ENCODE measurements at places on chromosomes 13 and 19. TPM values are rescaled to one million over a fixed set of nuclear protein-coding genes. Genes with fewer than 3 reads are reported as not detected.

DNA sequence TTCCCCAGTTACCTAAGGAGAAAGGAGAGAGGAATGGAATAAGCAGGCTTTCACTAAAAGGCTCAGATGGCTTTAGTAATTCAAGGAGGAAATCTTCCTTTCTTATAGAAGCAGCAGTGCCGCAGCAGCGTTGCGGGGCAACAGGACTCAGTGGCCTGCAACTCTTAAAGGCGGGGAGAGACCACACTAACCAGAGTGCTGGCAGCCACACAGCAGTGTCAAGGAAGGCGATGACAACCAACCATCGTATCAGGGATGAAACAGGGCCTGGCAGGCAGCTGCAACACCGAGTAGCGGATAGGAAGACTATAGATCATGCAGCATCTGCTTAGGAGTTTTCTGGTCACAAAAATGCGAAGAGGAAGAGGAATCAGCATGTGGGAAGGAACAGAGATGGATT lies 106.0 kb downstream of the ERCC5 start:
- no peak for DNase-seq

Gene FBXW9
- 13.1 TPM for total RNA-seq

DNA sequence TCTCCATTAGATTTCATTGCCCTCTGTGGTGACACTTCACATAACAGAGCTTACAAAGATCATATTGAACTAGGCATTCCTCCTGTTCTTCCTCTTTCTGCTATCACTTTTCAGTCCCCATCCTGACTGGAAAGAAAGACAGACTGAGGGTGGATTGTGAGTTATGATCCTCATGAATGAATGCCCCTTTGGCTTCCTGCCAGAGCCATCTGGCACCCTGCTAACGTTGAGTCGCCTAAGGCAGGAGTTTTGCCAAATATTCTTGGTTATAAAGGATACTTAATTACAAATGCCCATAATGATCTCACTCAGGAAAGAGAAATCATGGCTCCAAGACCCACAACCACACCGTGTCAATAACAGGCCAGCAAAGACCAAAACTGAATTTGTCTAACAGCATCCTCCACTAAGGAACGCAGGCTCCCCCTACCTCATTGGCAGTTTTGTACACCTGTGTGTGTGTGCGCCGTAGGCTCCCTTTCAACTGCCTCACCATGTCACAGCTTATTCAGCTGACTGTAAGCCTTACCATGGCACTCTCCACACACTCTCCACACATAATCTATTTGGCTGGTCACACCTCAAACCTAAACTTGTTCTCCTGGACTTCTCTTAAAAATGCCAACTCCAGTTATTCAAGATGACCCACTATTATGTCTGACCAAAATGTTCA lies 15.5 kb downstream of the ZNF211 start:
- DNase-seq: no peak

Gene TPP2
- 78.4 TPM for total RNA-seq

DNA sequence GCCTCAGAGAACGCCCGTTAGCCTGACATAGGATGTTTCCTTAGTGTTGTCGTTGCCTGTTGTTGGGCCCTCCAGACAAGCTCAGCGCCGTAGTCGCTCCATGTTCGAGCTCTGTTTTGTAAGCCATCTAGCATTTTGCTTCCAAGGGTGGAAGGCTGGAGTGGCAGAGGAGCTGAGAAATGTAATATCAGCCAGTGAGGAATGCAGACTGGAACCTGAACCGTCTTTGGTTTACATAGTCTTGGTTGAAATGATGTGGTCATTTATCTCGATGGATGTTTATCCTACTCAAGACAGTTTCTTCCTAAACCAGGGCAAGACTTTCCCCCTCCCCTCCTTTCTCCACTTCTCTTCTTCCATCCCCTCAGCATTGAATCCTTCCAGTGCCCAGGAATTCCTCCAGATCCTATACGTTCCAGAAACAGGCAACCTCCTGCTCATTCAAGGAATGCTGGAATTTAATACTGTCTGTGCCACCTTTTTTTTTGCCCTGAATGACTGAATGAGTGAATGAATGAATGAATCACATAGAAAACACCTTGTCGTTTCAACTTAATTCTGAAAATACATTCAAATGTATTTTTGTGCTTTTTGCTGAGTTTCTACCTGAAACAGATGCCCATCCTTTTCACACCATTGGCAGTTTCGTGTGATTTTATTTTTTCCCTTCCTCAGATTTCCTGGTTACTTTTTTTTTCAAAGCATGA lies 109.5 kb upstream of the MBNL2 start:
- DNase-seq: no peak

Gene EXOSC5
- 44.6 TPM for total RNA-seq

DNA sequence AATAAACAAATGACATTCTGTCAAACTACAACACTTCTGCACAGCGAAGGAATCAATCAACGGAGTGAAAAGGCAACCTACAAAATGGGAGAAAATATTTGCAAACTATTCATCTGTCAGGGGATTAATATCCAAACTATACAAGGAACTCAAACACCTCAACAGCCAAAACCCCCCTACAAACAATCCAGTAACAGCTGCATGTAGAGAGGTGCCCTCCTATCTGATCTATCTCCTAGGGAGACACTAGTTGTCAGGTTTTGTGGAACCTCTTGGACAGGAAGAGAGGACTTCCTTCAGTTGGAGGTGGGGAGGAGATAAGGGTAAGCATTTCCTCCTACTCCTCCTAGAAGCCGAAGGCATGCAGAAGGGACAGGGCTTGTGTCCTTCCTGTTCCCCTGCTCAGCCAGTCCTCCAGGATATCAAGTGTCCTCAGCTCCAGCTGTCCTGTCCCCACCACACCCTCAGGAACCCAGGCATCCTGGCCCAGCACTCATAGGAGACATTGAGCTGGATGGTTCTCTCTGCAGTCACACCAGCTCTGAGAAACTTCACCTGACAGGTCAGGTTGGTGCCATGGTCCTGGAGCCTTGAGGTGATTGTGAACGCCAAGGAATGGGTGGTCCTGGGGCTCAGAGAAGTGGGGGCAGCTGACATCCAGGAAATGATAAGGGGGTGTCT lies 9.8 kb upstream of the SIGLEC8 start:
- DNase-seq: no peak

Gene METTL21C
- not detected for total RNA-seq

Gene STK24
- 129 TPM for total RNA-seq

- DNase-seq: no peak
These were observed 24.5 kb upstream of the ZNF83 start for GRCh38 chr19:52662631-52663030.

GRCh38 chr13:73832128-73832588 lies 302.0 kb downstream of the KLF12 start:
- no peak for DNase-seq

Gene ZNF550
- total RNA-seq: 10.9 TPM

GRCh38 chr13:90217275-90217674 lies 1130.2 kb upstream of the MIR17HG start:
- no peak for DNase-seq

- no peak for DNase-seq
These were observed 187.5 kb upstream of the GPC6 start for GRCh38 chr13:93039131-93039530.

Gene SERTAD1
- 10.0 TPM for total RNA-seq

Gene NTN5
- 0.24 TPM for total RNA-seq

DNA sequence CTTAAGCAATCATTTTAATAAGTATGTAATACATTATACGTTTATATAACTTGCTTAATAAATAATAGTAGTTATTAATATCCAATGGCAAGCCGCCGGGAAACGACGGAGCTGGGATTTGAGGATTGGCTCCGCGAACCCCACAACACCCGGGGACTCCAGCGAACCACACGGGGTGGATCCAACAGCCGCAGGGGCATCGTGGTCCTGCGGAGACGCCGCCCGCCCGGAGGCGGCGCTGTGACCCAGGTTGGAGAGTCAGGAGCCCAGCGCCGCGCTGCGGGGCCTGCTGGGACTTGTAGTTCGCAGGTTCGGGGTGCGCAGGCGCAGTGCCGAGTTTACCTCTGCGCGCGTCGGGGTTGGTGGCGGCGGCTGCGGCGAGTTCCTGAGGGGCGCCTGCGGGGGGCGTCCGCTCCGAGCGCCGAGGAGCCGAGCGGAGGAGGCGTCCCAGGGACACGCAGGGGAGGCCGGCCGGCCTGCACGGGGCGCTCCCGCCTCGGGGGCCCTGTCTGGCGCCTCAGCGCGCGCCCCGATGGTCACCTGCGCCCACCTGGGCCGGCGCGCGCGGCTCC lies at the start of gene ZNF554:
Gene ZNF554, plus strand, starts transcription at position 329 of the 572 bp plus-strand sequence. Its CDS starts 204 bp downstream, at position 533.
- DNase-seq: peak; percentile 99

GRCh38 chr13:30882026-30882850 lies 23.8 kb upstream of the MEDAG start:
- DNase-seq: no peak

- peak; percentile 6 for DNase-seq
These were observed at the start of gene EDNRB for GRCh38 chr13:77918391-77919245. Gene EDNRB, minus strand, starts transcription at chr13:77918831. Its CDS starts 258 bp downstream, at chr13:77918573.

GRCh38 chr19:17680230-17680722 lies 7.9 kb downstream of the UNC13A start:
- peak; percentile 56 for DNase-seq

DNA sequence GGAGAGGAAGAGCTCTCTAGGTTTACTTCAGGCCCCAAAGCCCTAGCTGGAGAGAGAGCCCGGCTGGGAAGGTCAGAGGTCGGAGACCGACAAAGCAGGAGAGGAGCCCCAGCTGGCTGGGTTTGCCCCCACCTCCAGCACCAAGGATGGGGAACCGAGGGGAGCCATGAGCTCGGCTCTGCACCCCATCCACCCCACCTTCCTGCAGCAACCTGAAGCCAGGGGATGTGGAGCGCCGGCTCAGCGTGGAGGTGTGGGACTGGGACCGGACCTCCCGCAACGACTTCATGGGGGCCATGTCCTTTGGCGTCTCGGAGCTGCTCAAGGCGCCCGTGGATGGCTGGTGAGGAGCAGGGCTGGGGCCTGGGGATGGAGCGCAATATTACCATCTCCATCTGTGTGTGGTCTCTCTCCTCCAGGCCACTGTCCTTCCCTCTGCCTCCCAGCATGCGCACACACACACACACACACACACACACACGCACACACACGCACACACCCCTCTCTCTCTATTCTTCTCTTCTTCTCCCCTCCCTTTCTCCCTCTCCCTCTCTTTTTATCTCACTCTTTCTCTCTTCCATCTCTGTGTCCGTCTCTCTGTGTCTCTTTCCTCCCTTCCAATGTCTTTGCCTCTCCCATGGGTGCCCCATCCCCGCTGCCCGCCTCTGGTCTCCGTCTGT lies 10.4 kb downstream of the PRKCG start:
- DNase-seq: no peak

GRCh38 chr13:103134271-103134670 lies 68.1 kb upstream of the SLC10A2 start:
- DNase-seq: no peak

- DNase-seq: no peak
These were observed 920 bp upstream of the TIMM13 start for GRCh38 chr19:2428321-2428690.

GRCh38 chr13:19910336-19911072 lies 47.1 kb upstream of the ZMYM5 start:
- DNase-seq: no peak

Gene ZNF99
- not detected for total RNA-seq

Gene ZNF223
- total RNA-seq: 1.4 TPM

Gene FPR1
- not detected for total RNA-seq

DNA sequence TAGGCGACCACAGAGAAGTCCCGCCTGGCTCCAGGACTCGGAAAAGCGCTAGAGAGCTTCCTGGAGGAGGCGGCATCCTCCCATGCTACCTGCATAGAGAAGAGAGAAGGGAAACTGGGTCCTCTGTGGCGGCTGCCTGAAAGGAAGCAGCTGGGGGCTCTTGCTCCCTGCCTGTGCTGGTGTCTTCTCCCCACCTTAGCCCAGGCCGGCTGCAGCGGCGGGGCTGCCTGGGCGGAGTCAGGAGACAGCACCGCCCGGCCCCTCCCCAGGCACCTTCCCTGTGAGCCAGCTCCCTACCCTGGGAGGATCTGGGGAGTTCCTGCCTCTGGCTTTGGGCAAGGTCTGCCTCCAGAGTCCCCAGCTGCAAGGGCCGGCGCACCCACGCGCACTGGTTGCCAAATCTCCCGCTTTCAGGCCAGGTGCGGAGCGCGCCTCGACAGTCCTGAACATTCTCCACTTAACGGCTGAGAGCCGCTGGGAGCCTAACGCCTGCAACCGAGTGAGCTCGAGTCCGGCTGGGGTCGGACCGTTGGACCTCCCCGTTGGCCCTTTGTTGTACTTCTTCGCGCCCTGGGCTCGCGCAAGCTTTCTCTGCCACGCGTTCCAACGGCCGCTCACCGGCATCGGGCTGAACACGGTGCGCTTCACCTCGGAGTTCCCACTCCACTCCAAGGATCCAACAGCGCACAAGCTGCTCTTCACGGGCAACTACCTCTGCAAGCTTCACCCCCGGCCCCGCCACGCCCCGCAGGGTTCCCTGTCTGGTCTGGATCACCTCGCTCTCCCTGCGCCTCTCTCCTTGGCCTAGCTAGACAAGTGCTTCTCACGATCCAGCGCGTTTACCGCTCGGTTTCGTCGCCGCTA lies 21.8 kb upstream of the ZNF30 start:
- peak; percentile 2 for DNase-seq

DNA sequence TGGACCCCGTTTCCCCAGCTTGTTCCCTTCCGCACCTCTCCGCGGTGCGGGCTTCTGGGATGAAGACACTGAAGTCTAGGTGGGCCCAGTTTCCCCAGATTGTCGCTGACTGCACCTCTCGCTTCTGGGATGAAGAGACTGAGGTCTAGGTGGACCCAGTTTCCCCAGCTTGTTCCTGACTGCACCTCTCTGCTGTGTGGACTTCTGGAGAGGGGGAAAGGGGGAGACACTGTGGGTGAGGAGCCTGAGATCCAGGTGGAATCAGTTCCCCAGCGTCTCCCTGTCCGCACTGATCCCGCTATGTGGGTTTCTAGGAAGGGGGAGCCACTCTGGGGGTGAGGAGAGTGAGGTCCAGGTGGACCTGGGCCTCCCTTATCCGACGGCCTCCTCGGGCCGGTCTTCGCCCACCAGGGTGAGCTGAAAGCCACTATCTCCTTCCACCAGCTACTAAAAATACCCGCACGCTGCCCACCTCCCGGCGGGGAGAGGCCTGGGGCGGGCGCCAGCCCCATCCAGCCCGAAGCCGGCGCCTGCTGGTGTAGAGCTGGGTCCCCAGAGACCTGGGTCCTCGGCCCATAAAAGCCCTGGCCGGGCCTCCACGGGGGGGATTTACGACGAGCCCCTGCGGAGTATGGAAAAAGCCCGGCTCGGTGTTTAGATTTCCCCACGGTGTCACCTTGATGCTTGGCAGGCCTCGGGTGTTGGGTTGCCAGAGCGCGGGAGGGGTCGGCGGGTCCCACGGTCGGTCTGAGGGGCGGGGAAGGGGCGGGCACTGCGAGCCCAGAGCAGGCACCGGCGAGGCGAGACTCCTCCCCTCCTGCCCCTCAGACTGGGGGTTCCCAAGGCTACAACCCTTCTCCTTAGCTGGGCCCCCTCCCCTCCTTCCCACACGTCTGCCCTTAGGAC lies 10.6 kb downstream of the FUT6 start:
- DNase-seq: peak; percentile 46

- DNase-seq: no peak
These were observed 18.1 kb downstream of the PEX11G start for GRCh38 chr19:7470540-7471305.

DNA sequence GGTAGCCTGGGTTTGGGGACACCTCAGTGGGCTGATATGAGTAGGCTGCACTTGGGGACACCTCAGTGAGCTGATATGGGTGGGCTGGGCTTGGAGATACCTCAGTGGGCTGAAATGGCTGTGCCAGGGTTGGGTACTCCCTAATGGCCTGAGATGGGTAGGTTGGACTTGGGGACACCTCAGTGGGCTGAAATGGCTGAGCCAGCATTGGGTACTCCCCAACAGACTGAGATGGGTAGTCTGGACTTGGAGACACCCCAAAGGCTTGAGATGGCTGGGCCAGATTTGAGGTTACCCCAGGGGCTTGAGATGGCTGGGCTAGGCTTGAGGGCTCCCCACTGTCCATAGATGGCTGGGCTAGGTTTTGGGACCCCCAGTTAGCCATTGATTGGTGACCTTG lies 12.1 kb downstream of the IQCN start:
- DNase-seq: no peak

- DNase-seq: no peak
These were observed 13.5 kb downstream of the TM9SF2 start for GRCh38 chr13:99514801-99515200.

Data from activated naive CD8-positive, alpha-beta T cell treated with anti-CD3 and anti-CD28 coated beads for 36 hours (primary cell).